GM23248 (cell line): ENCODE measurements at places on chromosomes 3 and 15.

DNA sequence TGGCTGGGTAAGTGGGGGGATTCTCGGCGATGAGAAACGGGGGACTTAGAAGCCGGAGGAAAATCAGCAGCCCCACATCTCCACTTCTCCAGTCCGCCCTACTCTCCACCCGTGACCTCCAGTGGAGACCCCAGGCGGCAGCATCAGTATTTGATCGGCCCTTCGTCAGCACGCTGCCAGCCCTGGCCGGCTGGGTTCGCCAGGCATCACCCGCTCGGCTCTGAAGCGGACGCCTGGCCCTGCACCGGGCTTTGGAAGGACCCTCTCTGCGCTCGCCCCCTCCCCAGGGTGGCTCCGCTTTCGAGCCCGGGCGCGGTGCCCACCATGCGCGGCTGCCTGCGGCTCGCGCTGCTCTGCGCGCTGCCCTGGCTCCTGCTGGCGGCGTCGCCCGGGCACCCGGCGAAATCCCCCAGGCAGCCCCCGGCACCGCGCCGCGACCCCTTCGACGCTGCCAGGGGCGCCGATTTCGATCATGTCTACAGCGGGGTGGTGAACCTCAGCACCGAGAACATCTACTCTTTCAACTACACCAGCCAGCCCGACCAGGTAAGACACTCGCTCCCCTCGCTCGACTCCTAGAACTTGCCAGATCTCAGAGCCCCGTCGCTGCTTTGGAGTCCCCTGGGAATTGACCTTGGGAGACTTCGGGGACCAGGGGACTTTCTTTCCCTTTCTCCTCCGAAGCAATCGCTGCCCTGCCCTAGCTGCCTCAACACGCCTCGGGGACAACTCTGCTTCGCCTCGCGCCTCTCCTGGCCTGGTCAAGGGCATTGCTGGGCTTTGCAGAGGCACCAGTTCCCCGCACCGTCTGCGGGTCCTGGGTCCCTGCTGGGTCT, 561 bp downstream of the SIDT1 start:
- peak; percentile 38 for DNase-seq

- no peak for DNase-seq
Measured at GRCh38 chr15:39886418-39886817, 33.6 kb downstream of the GPR176 start.

GRCh38 chr15:67132276-67132675, 66.9 kb downstream of the SMAD3 start:
- DNase-seq: no peak

DNA sequence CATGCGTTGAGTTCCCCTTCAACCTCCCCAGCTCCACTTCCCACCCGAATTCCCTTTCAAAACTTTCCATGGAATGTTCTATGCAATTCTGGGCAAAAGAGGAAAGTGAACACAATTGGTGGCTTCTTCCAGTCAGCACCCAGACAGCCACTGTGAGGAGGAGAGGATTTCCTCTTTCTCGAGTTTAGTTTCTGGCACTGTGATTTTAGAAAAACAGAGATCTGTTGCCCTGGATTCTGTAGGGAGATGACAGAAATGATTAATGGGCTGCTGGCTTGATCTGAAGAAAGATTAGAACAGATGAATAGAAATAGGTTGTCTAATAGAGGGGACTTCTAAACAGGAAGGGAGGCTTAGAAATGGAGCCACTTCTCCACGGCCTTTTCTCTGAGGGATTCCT, 172.0 kb downstream of the MCTP2 start:
- no peak for DNase-seq

GRCh38 chr3:195153653-195154052, 117.3 kb downstream of the XXYLT1 start:
- DNase-seq: no peak

GRCh38 chr3:12279591-12280326, 9.1 kb upstream of the PPARG start:
- no peak for DNase-seq

GRCh38 chr3:197577366-197578074, 21.8 kb upstream of the BDH1 start:
- DNase-seq: no peak

DNA sequence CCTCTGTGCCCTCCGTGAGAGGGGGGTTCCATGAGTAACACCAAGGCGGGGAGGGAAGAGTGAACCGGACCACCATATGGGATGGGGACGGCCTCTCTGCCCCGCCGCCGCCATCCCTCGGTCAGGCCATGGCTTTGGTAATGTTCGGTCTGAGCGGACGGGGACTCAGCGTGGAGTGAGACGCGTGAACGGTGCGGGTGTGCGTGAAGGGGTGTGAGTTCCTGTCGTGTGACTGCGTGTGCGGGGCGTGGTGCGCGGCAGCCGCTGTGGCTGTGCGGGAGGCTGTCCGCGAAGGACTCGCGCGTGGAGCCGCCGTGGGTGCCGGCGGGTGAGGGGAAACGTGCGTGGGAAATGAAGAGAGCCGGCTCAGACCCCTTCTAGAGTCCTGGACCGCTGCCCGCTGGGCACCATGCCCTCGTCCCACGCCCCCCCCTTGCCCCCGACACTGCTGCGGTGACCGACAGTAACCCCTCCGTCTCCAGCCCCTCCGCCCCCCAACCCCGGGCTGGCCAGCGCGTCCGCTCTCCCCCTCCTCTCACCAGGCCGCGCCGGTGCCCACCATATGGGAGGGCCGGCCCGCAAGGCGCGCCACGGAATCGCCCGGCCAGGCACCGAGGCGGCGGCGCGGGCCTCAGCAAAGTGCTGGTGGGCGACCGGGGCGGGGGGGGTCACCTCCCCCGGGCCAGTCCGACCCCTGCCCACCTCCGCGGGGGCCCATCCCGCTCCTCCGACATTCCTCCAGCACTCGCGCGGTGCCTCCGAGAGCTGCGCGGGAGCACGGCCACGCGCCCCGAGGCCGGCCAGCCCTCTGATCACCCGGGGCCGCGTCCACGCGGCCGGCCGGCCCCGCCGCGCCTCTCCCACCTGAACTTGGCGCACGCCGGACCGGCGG, 589 bp downstream of the KLF15 start:
- peak; percentile 49 for DNase-seq

DNA sequence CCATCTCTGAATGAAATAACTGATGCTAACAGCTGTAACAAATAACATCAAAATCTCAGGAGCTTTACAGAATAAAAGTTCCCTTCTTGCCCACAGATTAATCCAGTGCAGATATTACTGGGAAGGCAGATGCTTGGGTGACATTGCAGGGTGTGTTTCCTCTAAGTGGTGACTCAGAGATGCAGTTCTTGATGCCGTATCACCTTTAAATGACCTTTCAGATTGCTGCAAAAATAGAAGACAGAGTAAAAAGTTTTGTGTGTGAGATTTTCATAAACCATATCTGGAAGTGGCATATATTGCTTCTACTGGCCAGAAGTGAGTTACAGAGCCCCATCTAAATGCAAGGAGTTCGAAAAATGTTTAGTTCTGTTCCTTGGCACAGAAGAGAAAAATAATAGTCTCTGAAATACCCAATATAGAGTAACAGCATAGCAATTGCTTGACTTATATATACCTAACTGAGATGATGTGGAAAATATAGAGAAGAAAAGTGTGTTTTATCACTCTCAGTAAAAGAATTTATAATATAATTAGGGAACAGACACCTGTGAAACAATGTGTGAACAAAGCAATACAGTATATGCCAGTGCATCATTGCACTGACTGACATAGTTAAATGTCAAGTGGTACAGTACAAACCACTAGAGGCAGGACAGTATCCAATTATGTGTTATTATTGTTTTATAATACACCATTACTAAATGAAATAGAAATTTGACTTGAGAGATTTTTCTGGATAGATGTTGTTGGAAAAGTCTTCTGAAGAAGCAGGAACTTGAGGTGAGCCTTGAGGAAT, 430.7 kb upstream of the CBLB start:
- peak; percentile 73 for DNase-seq

GRCh38 chr15:101025896-101026631, 106.9 kb downstream of the LRRK1 start:
- no peak for DNase-seq

- DNase-seq: no peak
Measured at GRCh38 chr3:35757991-35758757, 118.8 kb downstream of the ARPP21 start.

DNA sequence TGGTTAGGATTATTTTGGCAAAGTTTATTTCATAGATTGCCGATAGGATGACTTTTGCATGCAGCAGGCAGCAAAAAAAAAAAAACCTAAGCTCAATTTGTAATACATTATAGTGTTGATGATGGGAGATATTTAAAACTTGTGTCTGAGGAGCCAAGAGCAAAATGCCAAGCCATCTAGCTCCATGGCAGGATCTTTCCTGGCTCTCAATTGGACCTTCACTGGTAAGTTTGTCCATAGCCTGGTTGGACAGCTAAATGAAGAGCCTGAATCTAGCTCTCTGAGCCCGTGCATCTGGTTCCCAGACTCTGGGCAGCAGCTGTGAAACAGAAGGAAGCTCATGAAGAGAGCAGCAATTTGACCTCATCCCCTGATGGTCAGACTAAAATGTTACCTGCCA, 17.5 kb downstream of the STAC start:
- peak; percentile 30 for DNase-seq

DNA sequence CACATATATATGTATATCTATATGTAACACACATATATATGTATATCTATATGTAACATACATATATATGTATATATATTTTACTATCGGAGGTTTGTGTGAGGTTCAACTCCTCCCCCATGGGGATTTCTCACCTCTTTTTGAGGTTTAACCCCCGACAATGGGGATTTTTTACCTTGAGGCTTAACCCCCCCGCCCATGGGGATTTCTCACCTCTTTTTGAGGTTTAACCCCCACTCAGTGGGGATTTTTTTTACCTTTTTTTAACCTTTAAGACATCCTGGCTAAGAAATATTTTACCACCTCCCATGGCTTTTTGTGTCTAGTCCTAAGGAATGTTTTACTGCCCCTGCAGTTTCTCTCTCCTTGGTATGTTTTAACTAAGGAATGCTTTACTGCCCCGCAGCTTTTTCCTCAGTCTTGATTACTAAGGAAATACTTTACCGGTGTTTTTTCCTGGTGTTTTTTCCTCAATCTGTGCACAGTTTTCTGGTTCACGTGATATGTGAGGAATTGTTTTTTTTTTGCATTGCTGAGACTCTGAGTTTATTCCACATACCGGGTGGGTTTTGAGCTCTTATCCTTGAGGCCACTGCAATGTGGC, 185.2 kb downstream of the KLF13 start:
- DNase-seq: no peak

DNA sequence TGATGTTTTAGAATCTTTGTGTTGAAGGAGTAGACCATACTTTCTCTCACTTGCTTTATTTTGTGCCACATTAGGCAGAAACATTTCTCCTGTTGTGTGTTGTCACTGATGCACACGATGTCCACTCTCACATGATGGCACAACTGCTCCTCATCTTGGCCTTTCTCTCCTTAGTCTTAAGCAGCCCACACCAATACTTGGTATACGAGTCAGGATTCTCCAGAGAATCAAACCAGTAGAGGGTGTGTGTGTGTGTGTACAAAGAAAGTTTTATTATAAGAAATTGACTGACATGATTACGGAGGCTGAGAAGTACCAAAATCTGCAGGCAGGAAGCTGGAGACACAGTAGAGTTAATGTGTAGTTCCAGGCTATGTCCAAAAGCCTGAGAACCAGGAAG, 187.1 kb downstream of the ALCAM start:
- peak; percentile 62 for DNase-seq

DNA sequence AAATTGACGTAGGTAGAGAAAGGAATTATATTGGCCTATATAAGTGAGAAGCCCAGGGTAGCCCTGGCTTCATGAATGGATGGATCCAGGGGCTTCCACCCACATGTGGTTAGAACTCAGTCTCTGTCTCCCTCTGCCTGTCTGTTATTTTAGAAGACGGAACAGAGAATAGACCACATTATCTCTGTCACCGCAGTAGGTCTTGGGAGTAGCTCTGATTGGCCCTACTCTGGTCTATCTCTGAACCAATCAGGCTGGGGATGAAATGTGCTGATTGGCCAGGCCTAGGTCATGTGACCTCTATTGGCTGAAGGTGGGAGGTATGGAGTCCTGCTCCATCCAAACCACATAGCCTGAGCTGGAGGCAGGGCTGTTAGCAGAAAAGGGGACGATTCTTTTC, 143.0 kb upstream of the PRR23C start:
- no peak for DNase-seq

- peak; percentile 10 for DNase-seq
Measured at GRCh38 chr15:89972085-89972484, 29.0 kb upstream of the ZNF710 start.

DNA sequence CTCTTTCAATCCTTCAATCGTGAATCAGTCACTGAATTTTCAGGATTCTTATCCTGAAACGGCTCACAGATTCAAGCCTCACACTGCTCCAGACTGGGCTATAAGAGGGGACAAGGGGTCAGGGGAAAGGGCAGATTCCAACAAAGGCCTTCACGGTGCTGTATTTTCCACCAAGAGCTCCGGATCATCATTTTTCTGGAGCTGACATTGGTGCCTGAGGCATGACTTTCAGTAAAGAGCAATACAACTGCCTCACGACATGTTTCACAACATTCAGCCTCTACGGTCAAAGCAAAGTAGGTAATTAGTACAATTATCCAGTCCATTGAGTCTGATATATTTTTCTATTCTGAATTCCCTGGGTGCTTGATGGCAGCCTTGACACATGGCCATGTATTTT, 185.0 kb upstream of the PRICKLE2 start:
- DNase-seq: no peak

DNA sequence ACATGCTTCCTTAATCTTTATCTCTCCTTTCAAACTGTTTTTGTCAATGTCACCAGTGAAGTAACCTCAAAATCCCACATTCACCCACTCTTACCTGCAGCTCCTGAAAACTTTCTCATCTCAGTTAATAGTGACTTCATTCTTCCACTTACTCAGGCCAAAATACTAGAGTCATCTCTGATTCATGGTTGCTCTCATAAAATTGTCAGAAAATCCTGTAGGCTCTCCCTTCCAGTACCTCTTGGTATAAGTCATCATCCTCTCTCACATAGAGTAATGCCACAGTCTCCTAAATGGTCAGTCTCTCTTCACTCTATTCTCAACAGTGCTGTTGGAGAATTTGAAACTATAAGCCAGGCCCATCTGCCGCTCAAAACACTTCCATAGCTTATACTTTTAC, 34.9 kb upstream of the POU1F1 start:
- peak; percentile 83 for DNase-seq
